ENCODE measurements at places on chromosomes 13 and 19. TPM values are rescaled to one million over a fixed set of nuclear protein-coding genes. Genes with fewer than 3 reads are reported as not detected.

- no peak for DNase-seq
These were observed 23.0 kb downstream of the NFIX start for GRCh38 chr19:13018035-13018914.

- DNase-seq = peak; percentile 33
These were observed 77.4 kb upstream of the DOCK9 start for GRCh38 chr13:99055281-99055680.

- no peak for DNase-seq
These were observed 5.9 kb downstream of the RPL18A start for GRCh38 chr19:17865364-17866311.

CASP14 gene
- not detected for total RNA-seq

DNA sequence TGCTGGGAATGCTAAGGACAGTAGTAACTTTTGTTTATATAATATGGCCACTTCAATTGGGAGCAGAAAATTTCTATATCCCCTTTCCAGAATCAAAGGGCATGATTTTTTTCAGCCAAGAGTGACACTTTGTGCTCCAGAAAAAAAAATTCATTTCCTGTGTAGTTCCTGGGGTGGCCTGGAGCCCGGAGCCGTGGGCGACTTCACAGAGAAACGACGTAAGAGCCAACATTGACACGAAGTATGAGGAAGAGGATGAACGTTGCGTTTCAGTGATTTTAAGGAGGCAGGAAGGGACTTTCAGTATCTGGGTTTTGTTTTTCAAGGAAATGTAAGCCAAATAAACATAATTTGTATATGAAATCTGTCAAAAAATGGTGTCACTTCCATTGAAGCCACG is 187.6 kb downstream of the STK24 start:
- no peak for DNase-seq

- DNase-seq = peak; percentile 88
These were observed at the start of gene REX1BD for GRCh38 chr19:18588611-18589379. Gene REX1BD (plus strand): TSS chr19:18588798. CDS start chr19:18588802, 4 bp downstream.

TNFSF13B gene
- 3.1 TPM for total RNA-seq

DNA sequence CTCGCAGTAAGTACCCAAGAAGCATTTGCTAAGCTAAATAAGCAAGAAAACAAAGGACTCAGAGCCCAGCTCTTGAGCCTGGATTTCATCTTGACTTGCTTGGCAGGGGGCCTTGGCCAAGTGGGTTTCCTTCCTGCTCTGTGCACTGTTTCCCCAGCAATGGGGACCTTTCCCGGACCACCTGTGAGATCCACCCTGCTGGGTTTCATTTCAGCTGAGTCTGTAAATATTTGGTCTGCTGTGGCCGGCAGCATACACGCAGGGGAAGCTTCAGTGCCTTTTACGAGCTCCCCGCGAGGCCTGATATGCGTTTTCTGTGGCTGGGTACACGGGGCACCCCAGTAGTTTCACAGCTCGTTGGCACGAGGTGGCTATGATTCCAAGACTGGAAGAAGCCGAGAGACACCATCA is 12.4 kb upstream of the TINCR start:
- no peak for DNase-seq

GRCh38 chr13:29832761-29833298 is 17.6 kb downstream of the UBL3 start:
- no peak for DNase-seq

KLK7 gene
- not detected for total RNA-seq

DNA sequence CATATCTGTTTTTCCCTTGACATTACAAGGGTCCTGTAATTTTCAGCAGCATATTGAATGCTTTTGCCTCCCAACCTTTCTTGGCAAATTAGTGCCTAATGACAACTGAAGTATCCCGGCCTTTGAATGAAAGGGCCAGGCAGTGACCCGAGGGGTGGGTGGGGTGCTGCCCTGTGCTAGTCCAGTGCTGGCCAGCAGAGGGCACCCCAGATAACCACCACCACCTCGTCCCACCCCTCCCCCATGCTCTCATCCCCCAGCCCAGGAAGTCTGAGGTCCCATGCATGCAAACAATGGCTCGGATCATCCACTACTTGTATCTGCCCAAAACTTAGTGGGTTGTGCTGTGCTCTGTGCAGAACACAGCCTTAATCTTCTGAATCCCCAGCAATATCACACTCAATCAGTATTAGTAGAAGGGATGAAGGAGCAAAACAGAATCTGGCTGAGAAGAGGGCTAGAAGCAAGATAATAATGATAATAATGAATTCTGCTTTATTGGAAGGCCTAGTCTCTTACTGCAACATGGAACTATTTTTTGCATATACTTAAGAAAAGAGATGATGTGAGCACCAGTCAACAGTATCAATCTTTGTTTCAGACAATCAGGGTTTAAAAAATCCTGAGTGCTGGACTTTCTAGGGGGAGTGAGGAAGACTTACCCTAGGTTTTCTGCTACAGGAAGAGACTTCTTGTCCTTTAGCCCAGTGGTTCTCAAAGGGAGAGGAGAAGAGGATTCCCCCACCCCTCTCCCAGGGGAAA is 3.8 kb downstream of the ATP12A start:
- peak; percentile 79 for DNase-seq

GRCh38 chr19:11657307-11657706 is 60.0 kb downstream of the ZNF627 start:
- no peak for DNase-seq

GRCh38 chr13:113491418-113491883 is 940 bp upstream of the DCUN1D2 start:
- no peak for DNase-seq

DNA sequence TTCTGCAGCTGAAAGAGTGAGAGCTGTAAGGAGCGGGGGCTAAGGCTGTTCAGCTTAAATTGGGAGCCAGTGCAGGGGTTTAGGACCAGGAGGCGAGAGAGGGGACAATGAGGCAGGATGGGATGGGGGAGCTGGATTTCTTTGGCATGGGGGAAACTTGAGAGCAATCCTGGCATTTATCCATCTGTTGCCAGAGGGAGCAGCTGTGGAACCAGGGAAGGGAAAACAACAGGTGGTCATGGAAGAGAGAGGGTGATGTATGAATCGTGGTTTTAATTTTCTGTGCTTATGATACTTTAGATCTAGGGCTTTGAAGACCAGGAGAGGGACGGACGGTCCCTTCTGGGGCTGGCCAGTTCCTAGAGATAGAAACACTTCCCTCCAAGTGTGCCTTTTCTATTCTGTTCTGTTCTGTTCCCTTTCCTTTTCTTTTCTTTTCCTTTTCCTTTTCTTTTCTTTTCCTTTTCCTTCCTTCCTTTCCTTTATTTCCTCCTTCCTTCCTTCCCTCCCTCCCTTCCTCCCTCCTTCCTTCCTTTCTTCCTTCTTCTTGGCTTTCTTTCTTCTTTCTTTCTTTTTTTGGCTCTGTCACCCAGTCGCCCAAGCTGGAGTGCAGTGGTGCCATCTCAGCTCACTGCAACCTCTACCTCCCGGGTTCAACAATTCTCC is 16.0 kb upstream of the CCL25 start:
- no peak for DNase-seq

DNA sequence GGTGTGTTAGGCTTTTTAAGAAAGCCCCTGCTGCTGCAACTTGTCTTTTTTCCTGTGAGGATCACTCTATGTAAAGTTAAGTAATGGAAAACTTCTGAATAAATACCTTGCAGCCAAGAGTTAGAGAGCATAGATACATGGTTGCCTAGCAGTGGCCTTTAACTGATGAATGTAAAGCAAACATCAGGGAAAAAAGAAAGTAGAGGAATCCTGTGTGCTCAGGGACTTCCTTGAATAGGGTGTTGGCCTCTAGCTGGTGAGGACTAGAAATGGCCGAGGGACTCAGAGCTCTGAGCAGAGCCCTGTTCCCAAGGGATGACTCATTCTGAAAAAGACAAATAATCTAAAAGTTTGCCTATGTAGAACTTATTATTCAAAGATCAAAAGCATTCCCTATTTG is 135.7 kb downstream of the MIPEP start:
- DNase-seq = no peak

DNA sequence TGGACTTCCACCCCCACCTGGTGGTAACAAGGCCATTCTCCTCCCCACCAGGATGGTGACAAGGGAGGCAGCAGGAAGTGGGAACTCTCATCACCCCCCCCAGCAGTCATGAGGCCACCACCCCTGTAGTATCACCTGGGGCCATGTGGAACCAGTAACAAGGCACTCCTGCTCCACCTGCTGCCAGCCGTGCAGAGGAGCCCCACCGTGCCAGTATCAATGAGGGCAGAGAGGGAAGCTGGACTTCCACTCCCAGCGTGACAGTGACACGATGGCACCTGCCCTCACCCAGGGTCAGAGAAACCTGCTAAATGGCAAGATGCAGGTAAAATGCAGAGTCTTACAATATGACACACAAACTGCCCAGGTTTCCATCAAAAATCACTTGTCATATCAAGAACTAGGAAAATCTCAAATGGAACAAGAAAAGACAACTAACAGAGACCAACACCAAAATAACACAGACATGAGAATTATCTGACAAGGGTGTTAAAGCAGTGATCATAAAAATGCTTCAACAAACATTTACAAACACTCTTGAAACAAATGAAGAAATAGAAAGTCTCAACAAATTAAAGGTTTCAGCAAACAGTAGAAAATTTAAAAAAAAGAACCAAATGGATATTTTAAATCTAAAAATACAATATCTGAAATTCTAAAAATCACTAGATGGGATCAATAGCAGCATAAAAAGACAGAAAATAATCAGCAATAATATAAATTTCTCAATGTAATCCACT is 9.1 kb upstream of the SPACA7 start:
- no peak for DNase-seq

GRCh38 chr19:10089801-10090375 is 3.8 kb downstream of the SHFL start:
- no peak for DNase-seq

DKKL1 gene
- total RNA-seq = not detected

- peak; percentile 66 for DNase-seq
These were observed 16.7 kb downstream of the TSKS start for GRCh38 chr19:49746206-49746958.

DNA sequence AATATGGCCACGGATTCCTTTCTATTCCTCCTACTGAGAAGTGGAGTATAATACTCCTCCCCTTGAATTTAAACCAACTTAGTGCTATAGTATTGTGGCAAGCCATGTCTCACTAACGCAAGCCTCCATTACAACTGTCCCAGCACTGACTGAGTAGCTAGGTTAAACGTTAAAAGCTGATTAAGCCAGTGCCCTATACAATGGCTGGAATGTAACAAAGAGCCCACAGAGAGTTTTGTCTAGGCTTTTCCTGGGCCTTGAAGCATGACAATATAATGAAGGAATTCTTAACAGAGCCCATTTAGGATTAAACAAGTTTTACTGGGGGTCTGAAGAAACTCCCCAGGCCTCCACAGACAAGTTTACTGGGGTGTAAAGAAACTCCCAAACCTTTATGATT is 254.5 kb upstream of the DACH1 start:
- DNase-seq = no peak

DNA sequence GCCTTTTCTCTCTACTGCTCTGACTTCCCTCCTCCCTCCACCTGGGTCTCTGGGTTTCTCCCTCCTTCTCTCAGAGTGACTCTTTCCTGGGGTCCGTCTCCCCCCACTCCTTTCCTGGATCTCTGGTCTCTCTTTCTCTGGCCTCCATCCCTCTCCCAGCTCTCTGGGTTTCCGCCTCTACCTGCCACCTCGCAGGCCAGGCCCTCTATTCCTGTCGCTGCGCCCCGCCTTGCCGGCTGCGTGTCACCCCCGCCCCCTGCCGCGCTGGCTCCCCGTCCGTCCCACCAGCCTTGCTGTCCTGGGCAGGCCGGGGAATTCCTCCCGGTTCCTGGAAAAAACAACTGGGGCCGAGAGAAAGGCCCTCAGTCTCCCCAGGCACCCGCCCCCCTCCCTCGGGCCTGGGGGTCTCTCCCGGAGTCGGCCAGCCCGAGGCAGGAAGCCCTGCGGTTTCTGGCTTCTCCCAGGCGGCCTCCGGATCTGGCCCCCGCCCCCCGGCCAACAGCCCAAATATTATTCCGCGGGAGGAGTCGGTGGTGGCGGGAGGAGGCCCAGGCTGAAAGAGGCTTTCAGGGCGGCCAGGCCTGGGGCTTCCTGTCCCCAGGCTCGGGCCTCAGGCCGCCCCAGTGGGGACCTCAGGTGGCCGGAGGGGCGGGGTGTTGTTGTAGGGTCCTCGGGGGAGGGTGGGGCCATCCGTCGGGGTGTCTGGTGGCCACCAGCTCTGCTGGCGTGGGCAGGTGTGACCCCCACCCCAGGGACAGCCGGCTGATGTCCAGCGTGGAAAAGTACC is 9.3 kb downstream of the IRF2BP1 start:
- peak; percentile 83 for DNase-seq

AP1M2 gene
- not detected for total RNA-seq

- no peak for DNase-seq
These were observed 64.7 kb upstream of the STARD13 start for GRCh38 chr13:33349986-33350826.

GRCh38 chr19:1933244-1933643 is 7.7 kb upstream of the CSNK1G2 start:
- DNase-seq = no peak

- peak; percentile 41 for DNase-seq
These were observed 31.5 kb downstream of the KLF5 start for GRCh38 chr13:73090116-73090822.

ZNF780B gene
- total RNA-seq = 11.8 TPM

DNA sequence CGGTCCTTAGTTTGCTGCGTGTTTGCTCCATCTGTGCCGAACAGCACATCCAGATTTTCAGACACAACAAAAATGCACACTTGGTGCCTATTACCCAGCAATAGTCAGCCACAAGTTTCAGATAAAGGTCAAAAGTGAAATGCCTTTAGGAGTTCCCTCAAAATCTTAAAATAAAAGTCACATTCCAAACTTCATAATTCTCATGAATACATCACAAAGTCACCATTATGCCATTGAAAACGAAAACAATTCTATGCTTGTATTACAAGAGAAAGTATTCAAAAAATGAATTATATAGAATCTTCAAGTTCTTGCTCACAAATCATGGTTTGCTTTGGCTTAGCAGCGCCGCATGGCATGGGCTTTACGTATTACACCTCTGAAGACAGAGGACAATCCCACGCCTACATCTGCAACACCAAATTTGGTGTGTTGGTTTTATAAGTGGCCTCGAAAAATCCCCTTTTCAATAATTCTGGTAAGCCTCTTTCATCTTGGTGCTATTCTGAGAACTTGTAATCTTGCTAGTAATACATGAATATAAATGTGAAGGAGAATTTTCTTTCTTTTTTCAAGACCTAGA is 26.6 kb downstream of the COL4A1 start:
- DNase-seq = peak; percentile 38

- no peak for DNase-seq
These were observed 8.3 kb downstream of the STXBP2 start for GRCh38 chr19:7645163-7645562.

All from activated CD4-positive, alpha-beta memory T cell treated with anti-CD3 and anti-CD28 coated beads for 36 hours (primary cell).